ENCODE measurements at places on chromosomes 5 and 9.

GRCh38 chr5:139146809-139147482, 51.2 kb downstream of the SIL1 start:
- DNase-seq = no peak

- no peak for DNase-seq
These were observed 35.6 kb downstream of the FCHO2 start for GRCh38 chr5:72991394-72991793.

- no peak for DNase-seq
These were observed 55.6 kb downstream of the PTPDC1 start for GRCh38 chr9:94139672-94140417.

- no peak for DNase-seq
These were observed 3.0 kb upstream of the C1QTNF3 start for GRCh38 chr5:34045996-34046395.

DNA sequence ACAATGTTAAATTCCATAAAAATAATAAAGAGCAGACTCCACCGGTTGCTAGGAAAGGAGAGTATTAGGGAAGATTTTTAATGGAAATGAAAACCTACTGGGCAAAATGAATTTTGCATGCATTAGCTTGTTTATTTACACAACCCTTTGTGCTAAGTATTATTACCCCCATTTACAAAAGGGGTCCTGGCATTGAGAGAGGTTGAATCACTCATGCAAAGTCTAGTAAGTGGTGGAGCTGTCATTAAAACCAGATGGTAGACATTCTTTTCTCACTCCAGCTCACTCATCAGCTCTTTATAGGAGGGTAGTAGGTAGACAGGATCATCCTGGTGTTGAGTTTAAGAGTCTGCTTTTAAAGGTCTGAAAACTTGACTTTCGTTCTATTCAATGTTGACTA, 395.1 kb downstream of the PLK2 start:
- DNase-seq = no peak

DNA sequence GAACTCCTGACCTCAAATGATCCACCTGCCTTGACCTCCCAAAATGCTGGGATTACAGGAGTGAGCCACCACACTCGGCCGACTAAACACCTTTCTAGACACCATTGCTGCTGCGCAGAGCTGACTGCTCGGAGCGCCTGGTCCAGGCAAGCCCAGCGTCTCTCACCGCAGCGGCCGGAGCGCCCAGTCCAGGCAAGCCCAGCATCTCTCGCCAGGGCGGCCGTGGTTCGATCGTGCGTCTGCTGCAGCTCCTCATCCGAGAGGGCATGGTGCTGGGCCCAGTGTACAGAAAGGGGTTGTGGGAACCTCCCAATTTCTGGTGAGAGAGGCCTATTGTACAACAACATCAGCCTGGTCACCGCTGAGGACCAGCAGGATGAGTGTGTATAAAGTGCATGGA, 109.5 kb upstream of the RAPGEF1 start:
- no peak for DNase-seq

- no peak for DNase-seq
These were observed 50.4 kb downstream of the EPB41L4B start for GRCh38 chr9:109270441-109270840.

GRCh38 chr5:102106599-102106998, 189.5 kb downstream of the SLCO4C1 start:
- no peak for DNase-seq

- DNase-seq = no peak
These were observed 10.4 kb downstream of the SPARC start for GRCh38 chr5:151676314-151676712.

GRCh38 chr5:128764601-128765310, 200.5 kb upstream of the SLC27A6 start:
- DNase-seq = no peak

DNA sequence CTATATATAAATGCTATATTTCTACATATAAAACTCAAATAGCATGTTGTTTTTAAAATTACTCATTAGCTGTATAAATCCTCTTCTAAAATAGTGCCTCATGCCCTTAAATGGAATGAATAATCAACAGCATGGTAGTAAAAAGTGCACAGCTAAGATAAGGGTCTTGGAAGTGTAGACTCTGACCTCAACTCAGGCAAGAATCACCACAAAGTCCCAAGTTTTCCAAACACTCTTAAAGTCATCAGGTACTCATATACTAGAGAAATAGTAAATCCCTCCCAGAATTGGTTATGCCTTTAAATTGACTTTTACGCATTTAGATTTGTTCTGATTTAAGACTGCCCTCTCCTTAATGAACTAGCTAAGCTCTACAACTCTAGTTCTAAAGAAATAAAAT, 113.8 kb downstream of the TMEM161B start:
- no peak for DNase-seq

DNA sequence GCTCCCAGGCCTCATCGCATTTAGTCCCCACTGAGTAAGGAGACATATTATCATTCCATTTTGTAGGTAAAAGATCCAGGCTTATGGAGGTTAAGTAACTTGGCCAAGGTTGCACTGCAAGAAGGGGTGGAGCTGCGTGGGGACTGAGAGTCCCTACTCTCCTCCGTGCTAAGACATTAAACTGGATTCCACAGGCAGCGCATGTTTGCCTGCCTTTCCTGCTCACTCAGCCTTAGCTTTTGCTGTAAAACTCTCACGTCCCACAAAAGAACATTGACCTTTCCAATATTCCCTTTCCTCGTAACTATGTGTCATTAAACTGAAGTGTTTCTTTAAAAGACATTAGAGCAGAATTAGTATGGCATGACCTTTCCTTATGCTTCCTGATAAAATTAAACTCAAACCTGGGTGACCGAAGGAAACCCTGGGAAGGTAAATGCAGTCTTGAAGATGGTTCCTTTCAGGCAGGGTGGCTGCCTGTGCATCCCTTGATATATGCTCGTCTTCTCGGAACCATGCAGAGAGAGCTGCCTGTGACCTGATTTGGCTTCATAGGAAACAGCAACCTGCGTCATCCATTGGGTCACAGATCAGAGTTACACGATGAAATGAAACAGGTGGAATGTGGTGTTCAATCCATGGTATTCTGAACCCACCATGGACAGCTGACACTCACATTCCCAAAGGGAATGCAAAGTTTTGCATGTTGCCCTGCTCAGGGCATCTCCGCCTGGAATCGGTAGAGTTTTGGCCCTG, 85.9 kb downstream of the TMEM252 start:
- no peak for DNase-seq
